AG10803 (cell line): ENCODE measurements at places on chromosomes 12 and 14.

DNA sequence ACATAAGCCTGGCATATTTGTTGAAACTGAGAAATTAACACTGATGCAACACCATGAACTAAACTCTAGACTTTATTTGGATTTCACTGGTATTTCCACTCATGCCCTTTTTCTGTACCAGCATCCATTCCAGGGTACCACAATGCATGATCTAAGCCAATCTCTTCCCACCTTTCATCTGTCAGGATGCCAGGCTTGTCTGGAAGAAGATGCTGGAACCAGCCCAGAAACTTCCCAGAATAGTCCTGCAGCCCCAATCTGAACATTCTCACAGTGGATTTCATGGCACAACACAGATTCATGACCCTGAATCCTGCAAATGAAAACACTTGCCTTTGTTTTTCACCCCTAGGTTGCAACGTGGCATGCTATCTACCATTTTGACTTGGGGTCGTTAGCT, 189.3 kb upstream of the LHX5 start:
- DNase-seq: no peak

DNA sequence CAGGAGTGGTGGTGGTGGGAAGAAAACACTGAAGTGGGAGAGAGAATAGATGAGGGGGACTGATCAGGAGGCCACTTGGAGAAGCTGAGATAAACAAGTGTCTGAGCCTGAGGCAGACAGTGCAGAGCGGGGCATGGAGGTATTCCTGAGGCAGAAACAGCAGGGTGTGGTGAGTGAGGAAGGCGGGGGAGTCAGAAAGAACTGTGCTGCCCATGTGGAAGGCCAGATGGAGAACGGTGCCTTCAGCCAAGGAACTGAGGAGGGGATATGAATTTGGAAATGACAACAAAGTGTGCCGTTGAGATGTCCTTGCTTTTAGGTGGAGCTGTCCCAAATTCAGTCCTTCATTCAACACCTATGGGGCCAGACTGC, 13.7 kb downstream of the APPL2 start:
- no peak for DNase-seq

DNA sequence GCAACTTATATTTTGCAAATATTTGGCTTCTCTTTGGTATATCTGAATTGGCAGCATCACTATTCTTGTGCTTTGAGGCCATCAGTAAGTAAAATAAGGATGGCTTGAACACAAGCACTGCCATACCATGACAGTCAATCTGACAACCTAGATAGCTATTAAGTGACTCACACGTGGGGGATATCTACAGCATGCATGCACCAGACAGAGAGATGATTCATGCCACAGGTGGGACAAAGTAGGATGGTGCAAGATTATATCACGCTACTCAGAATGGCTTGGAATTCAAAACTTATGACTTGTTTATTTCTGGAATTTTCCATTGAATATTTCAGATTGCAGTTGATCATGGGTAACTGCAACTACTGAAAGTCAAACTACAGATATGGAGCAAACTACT, 675.6 kb upstream of the MDGA2 start:
- DNase-seq: no peak

DNA sequence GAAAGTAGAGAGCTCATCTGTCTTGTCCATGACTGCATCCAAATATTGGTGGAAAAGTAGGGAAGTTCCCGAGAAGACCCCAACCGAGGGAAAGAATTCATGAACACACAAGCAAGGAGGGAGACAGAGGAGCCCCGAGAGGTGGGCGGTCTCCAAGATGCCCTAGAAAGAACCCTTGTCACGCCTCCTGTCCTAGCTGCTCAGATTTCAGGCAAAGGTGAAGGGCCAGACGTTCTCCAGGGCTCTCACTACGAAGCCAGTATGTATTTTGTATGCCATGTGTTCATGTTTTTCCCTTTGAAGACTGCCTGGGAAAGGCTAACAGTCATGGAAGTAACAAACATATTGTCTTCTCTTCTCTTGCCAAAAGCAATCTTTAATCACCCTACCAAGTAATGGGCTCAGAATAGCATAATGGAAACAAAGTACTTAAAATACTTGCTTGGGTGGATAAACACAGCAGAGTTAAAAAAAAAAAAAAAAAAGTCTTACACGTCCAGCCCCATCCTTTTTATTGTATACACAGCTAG, 99.2 kb upstream of the TBX3 start:
- DNase-seq: no peak

DNA sequence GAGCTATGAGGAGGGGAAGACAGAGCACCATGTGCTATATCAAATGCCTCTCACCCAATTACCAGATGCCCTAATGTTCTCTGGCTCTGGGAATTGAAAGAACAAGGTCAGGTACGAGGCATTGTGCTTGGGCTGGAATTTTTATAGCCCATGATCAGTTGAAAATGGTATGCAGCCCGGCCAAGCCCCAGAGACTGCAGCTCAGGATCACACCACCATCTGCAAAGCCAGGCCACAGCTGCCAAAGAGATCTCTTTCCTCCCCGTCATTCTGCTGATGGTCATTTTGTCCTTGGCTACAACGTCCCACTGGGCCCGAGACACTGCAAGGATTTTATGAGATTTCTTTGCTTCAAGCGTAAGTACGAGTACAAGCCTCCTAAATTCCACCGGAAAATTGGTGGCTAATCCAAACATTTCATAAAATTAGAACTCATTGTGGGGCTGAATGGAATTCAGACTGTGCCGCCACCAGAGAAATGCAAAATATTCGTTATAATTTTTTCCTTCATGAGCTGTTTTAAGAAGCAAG, 15.1 kb downstream of the NUAK1 start:
- peak; percentile 92 for DNase-seq

GRCh38 chr14:43532825-43533416, 974.2 kb downstream of the FSCB start:
- DNase-seq: no peak

DNA sequence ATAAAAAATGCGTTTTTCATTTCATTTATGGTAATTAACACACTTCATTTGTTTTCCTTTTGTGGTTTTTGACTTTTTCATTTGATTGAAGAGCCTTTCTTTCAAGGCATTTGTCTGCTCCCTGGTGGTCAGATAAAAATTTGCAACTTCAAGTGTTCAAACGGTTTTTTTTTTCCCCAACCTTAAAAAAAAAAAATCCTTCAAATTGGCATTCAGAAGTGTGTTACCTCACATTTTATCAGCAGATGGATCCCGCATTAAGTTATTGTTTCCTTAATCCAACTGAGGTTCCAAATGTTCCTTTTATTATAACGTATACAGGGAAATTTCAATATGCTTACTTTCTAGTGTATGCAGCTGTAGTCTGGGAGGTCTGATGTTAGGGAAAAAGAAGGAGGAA, 47.2 kb downstream of the MYF5 start:
- DNase-seq: peak; percentile 62

DNA sequence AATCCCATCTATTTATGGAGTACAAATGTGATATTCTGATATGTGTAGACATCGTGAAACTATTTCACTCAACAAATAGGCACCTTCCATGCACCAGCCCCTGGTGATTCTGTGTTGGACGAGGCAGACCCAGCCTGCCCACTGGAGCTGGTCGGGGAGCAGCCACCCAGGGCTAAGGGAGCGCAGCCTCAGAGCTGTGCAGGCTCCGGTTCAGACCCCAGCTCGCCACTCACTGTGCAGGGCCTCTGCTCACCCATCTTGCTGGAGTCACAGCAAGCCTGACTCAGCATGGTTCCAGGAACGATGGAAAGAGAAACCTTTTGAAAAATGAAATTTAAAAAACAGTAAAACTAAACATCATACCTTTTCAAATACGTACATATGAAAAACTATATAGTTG, 52.3 kb upstream of the BCL11B start:
- no peak for DNase-seq

DNA sequence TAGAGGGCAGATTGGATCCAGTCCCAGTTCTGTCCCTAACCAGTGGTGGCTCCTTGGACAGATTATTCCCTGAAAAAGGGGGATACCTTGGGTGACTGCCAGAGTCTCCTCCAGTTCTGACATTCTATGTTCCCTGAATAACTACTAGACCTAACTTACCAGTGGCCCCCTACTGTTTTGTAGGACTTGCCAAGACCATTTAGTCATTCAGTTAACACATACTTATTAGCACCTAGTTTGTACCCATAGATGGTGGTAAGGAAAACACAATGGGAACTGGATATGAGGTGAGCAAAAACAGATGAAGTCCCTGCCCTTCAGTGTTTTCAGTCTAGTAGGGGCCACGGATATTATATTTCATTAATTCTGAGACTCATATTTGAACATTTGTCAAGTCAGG, 3.5 kb downstream of the PRPF40B start:
- no peak for DNase-seq

GRCh38 chr12:26046906-26047305, 77.9 kb downstream of the BHLHE41 start:
- peak; percentile 24 for DNase-seq

DNA sequence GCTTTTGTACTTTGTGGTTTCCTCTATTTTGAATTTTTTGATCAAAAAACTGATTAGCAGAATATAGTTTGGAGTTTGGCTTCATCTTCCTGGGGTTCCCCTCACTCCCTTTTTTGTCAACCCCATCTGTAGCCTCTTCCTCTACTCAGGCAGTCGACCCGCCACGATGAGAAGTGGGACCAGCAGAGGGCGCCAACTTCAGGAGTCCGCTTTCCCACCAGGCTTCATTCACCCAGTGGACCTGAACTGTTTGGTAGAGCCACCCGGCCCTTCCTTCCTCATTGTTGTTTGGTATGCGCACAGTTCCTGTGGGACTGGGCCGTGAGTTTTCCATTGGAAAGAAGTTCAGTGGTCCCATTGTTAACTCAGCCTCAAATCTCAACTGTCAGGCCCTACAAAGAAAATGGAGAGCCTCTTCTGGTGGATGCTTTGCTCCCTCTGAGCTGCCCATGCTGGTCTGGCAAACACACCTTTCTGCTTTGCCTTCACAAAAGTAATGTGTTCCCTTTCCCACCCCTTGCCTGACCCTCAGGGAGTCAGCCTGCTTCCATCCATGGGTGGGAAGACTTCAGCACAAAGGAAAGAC, 21.7 kb downstream of the TMBIM6 start:
- DNase-seq: peak; percentile 40

GRCh38 chr14:57182760-57183503, 85.8 kb downstream of the EXOC5 start:
- no peak for DNase-seq

DNA sequence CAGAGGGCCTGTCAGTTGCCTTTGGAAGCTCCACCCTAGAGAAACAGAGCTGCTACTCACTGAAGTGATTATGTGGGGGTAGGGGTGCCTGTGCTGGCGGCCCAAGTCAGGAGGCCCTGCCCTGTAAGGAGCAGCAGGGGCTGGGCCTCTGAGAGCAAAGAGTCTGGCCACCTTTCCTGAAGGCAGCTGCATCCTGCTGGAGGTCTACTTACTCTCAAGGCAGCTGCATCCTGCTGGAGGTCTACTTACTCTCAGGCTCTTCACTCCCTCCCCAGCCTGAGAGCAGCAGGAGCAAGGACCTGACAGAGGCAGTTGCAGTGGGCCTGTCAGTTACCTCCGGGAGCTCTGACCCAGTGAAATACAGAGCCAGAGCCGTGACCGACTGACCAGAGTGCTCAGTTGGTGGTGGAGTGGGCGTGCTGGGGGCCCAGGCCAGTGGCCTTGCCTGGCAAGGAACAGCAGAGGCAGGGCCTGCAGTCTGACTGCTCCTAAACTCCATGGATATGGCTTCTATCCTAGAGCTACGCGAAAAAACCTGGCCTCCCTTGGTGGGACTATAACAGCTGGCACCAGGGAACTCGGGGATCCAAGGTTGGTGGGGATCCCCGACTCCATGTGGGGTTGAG, 32.3 kb downstream of the RAD51B start:
- no peak for DNase-seq

DNA sequence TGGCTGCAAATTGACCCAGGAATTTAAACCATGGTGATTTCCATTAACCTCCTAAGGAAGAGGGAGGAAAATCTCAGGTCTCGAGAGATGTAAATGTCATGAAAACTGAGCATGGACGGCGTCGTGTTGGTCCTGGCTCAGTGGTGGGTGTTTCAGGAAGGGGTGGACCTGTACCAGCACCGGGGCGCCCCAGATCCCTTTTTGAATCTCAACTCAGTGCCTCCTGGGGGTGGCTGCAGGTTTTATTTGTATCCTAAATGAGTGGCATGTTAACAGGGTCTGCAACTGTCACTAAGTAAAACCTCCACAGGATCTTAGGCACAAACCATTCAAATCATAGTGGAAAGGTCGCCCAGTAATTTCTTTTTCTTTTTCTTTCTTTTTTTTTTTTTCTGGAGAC, 101.3 kb downstream of the ASCL4 start:
- DNase-seq: no peak

- DNase-seq: no peak
Measured at GRCh38 chr12:51963477-51963876, 12.0 kb downstream of the ACVR1B start.

DNA sequence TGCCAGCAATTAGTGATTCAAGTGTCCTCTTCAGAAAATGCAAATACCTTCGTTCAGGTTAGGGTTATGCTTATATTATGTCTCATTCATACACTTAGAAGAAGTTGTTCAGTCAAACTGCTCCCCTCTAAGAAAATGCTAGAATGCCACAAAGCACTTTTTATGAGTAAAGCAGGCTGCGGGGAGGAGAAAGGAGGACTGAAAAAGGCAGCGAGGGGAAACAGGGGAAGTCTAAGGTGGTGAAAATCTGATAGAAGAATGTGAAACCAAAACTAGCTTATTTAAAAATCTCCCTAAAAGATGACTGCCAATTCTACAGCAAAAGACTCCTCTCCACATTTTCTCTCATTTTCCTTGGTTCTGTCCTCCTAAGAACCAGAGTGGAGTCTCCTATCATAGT, 70.1 kb downstream of the PRKD1 start:
- DNase-seq: no peak

DNA sequence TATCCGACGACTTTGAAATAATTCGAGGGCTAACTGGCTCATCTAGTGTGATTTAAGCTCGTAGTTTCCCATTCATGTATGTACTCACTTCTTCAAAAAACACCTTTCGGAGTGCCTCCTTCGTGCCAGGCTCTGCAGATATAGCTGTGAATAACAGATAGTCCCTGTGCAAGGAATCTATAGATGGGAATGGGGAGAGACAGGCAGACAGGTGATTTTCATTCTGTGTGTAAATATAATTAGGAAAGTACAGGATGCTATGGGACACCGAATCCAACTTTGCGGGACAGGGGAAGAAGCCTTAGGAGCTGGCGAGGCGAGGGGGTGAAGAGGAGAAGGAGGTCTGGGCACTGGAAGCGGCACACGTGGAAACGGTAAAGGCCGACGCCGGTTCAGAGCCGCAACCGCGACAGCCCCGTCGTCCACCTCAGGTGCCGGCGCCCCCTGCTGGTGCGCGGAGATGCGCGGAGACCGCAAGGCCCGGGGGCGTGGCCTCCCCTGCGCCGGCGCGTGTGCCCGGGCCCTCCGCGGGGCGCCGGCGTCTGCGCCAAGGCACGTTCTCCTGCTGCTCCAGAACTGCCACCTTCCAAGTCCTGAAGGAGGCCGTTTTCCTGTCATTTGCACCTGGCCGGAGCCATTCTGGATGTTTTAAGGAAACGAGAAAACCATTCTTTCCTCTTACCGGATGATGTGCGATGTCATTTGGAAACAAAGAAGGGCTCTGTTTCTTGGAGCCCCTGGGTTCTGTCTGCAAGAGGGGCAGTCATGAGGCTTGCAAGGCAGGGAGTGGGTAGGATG, 18.0 kb upstream of the CACNA1C start:
- peak; percentile 65 for DNase-seq

- peak; percentile 55 for DNase-seq
Measured at GRCh38 chr12:91732086-91732485, 413.6 kb downstream of the BTG1 start.
